M059J (cell line): ENCODE measurements at places on chromosomes 3 and 15. TPM values are rescaled to one million over a fixed set of nuclear protein-coding genes. Genes with fewer than 3 reads are reported as not detected.

GOLGA6L4 gene
- total RNA-seq = not detected in 2 replicates

TRIM42 gene
- not detected in 2 replicates for total RNA-seq

DNA sequence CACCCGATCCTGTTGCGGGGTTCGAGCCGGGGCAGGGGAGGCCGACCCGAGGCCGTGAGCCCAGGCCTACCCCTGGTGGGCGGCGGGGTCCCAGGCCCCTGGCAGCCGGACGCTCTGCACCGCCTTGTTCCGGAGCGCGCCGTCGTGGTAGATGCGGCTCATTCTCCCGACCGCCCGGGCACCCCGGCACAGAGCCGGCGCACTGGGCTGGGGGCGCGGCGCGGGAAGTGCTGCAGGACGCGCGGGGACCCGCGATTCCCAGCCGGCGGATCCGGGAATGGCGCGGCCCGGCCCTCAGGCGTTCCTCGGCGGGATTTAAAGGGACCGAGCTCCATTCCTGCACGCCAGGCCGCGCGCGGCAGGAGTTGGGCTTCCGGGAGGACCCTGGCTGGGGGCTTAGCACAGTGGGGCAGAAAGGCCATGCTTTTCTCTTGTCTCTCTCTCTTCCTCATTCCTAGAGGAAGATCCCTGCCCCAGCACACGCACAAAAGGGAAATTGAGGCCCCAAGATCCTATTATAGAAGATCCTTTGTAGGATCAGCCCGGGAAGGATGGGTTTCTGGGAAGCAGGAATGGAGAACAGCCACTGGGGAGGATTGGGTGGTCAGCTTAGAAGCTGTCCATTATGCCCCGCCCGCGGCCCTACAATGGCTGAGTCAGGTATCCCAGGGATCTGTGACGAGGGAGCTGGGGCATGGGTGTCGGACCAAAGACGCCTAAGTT lies at the start of gene ARPIN:
Gene ARPIN, minus strand, starts transcription at position 279 of the 723 bp plus-strand sequence. Its CDS starts 117 bp downstream, at position 162.
- DNase-seq = peak; percentile 39

DNA sequence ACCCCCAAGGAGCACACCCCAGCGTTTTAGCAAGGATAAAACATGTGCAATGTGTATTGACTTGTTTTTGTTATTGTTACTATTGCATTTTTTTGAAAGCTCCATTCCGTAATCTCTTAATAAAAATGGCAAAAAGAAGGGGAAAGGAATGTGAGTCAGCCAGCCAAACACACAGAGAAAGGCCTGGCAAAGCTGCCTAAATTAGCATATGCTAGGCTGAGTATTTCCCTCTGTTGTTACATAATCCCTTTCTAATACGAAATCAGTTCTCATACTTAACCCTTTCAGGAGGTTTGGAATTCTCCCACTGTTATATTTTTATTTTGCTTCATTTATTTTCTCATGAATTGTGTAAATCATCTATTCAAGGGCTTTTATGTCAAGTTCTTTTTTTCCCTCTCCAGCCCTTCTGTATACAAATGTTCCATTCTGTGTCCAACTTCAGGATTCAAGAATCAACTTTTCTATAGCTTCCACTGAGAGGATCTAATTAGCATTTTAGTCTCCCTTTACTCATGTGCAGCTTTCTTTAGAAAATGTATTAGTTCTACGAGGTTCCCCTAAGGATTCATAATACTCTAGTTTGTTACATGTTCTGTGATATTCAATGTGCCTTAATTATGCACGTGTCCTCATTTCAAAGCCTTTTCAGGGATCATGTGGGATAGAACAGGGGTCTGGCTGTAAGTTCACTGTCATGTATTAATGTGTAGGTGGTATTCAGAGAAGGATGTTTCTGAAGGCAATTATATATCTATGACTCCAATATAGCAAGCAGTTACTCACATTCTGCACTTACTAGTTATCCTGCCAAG lies 9.2 kb downstream of the CADM2 start:
- DNase-seq = no peak
